ENCODE measurements at places on chromosomes 1 and 21.

DNA sequence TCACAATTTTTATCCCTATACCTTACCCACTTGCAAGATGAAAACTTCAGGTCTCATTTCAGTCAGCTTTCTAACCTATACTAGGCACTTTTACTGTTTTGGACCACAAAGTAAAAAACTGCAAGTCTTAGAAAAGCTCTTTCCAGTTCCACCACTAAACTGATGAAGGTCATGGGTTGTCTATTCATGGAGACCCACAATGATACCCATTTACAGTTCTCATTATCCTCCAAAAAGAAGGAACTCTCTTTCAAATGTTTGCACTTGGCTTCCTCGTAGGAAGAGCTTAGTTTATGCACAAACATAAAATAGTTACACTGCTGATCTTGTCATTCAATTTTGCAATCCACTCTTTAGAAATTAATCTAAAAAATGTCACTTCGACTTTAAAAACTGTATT lies 9.3 kb downstream of the ZNF281 start:
- no peak for DNase-seq

- DNase-seq, result no peak
Observed at GRCh38 chr1:119742202-119742601, 26.5 kb downstream of the HMGCS2 start.

DNA sequence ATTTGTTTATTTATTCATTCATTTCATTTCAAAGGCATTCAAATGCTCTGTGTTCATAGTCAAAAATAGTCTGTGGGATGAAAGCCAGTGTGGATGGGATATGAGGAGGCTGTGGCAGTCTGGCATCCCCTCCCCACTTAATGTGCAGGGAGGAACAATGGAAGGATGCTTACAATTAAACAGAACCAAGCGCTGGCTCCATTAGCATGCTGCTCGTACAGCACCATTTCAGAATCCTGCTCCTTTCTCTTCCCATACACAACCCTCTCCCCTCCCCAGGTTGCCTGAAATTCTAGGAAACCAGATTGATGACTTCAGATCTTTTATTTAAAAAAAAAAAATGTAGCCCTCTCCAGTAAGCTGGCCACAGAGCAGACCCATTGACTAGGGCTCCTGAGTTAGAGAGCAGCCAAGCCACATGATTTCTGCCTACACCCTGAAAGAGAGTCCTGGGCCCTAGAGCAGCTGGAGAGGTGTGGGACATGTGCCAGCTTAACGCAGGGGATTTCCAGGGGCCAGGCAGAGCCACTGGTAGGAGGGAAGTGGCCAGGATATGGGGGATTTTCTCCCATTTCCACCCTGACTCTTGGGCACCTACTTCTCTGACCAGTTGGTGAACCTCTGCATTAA lies 205.2 kb downstream of the ASTN1 start:
- DNase-seq, result no peak

DNA sequence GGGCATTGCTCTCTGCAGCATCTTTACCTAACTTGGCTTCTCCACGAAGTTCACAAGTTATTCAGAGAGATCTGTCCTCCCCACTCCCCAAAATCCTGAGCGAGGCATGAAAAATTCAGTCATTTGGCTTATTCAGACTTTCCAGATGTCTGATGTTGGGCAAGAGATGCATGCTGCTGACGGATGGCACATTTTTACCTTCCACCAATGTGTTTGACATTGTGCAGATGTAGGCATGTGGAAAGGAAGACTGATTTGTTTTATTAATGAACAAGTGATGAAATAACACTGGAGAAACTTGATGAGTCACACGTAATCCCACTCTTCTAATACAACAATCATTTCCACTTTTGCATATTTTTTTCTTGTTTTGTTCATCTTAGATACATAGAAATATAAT lies 86.7 kb downstream of the C1orf94 start:
- DNase-seq, result peak; percentile 6

DNA sequence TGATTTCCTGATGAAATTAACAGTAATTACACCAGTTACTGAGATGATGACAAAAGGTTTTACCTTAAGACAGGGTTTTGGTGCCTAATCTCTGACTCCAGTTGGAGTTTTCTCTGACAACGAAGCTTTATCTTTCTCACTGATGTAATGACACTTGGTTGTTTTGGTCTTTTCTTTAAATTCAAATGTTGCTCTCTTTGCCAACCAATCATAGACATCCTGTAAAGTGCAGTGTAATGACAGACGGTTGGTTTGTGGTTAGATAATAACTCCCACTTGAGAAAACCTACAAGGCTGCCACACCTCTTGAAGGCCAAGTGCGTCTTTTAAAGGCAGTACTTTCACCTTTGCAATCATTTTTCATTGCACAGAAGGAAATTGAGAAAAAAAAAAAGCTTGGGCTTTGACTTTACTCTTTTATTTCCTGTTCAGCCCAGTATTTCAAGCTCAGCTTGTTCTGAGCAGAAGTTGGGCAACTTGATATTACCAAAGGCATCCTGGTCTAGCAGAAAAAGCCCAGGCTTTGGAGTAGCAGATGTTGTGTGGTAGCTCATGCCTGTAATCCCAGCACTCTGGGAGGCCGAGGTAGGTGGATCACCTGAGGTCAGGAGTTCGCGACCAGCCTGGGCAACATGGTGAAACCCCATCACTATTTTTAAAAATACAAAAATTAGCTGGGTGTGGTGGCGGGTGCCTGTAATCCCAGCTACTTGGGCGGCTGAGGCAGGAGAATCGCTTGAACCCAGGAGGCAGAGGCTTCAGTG lies 14.9 kb downstream of the PDIK1L start:
- DNase-seq, result peak; percentile 31

GRCh38 chr1:168148916-168149315 lies 12.2 kb upstream of the GPR161 start:
- peak; percentile 74 for DNase-seq

- DNase-seq, result no peak
Observed at GRCh38 chr1:200959411-200959921, 64.0 kb downstream of the KIF21B start.

DNA sequence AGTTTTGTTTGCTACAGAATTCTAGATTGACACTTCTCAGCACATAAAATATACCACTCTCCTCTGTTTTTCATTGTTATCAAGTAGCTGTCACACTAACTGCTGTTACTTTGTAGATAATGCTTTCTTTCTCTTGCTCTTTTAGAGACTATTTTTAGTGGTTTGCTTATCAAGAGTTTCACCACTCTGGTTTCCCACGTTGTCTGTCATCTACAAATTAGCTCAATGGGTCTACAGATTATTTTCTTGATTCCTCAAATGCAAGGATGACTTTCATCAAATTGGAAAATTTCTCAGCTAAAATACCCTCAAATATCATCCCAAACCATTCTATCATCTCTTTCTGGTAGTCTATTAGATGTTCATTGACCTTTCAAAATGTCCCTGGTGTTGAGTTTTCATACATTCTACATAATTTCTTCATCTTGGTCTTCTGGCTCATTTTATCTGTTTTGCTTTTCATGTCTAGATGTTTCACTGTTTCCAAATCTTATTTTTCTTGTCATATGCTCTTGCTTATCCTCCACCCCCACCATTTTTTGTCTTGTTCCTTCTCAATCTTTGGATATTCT lies 122.5 kb downstream of the TRIM33 start:
- no peak for DNase-seq

GRCh38 chr1:30977105-30977504 lies 68.5 kb upstream of the SDC3 start:
- no peak for DNase-seq

DNA sequence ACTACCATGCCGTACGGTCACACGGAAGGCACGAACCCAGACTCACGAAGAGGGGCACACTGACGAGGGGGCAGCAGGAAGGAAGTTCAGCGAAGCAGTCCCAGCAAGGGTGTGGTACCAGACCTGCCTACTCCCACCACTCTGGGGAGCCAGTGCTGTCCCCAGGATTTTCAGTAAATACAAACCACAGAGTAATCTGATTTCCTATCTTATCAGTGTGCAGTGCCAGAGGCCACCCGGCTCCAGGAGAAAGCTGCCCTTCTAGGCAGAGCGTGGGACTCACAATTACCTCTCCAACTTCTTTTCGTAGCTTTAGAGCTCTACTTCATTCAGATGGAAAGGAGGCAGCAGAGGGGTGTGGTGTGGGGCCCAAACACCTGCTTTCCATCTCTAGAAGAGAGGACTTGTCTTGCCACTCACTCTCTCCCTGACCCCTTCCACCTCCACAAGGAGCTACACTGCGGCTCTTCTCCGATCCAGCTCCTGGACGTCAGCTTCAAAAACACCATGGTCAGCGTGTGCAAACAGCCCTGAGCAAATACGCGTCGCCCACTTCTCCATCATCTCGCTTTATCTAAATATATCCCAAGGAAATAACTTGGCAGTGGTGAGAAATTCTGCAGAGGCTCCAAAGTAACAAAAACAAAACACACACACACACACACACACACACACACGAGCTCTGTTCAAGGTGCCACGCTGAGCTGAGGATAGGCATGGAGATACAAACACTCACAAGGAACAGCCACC lies 98.5 kb downstream of the MRPL37 start:
- DNase-seq, result no peak

DNA sequence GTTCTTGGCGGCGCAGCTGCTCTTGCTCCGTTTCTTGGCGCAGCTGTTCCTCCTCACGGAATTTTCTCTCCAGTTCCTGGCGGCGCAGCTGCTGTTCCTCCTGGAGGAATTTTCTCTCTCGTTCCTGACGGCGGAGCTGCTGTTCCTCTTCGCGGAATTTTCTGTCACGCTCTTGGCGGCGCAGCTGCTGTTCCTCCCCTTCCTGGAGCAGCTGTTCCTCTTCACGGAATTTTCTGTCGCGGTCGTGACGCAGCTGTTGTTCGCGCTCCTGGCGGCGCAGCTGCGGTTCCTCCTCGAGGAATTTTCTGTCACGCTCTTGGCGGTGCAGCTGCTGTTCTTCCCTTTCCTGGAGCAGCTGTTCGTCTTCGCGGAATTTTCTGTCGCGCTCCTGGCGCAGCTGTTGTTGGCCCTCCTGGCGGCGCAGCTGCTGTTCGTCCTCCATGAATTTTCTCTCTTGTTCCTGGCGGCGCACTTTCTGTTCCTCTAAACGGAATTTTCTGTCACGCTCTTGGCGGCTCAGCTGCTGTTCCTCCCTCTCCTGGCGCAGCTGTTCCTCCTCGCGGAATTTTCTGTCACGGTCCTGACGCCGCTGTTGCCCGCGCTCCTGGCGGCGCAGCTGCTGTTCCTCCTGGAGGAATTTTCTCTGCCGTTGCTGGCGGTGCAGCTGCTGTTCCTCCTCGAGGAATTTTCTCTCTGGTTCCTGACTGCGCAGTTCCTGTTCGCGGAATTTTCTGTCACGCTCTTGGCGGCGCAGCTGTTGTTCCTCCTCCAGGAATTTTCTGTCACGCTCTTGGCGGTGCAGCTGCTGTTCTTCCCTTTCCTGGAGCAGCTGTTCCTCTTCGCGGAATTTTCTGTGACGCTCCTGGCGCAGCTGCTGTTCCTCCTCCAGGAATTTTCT lies 7.0 kb downstream of the TCHH start:
- DNase-seq, result peak; percentile 1

DNA sequence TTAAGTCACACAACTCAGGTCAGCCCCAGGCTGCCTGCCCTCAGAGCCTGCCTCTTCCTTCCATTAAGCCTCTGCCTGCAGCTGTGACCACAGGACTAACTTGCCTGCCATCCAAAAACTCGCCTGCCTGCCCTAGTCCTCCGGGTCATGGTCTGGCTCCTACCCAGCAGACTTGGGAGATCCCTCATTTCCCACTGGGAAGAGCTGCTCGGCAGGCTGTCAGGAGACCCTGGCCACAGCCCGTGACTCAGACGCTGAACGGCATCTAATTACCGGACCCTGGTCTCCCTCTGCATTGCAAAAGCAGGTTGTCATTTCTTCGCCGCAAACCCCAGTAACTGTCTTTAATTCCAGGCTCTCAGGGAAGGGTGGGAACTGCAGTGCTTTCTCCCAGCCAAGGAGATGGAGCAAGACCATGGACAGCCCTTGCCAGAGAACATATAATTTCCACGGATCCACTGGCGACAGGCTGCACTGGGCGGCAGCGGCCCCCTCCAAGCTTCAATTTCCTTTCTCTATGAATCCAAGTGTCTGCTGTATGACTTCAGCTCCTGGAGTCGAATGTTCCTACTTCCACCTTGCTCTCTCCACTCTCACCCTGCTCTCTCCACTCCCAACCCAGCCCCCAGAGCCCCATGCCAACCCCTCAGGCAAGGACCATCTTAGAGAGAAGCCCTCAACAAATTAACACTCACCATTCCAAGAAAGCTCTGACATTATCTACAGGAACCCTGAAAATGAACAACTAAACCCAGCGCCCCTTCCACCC lies 20.4 kb downstream of the OLFML2B start:
- DNase-seq, result peak; percentile 14

GRCh38 chr1:18527921-18528320 lies 47.2 kb downstream of the KLHDC7A start:
- DNase-seq, result no peak

- peak; percentile 20 for DNase-seq
Observed at GRCh38 chr1:29145739-29146437, 22.2 kb upstream of the TMEM200B start.

GRCh38 chr21:46138383-46138970 lies 16.9 kb downstream of the FTCD start:
- no peak for DNase-seq

GRCh38 chr1:245663841-245664240 lies 509.1 kb downstream of the KIF26B start:
- DNase-seq, result no peak

DNA sequence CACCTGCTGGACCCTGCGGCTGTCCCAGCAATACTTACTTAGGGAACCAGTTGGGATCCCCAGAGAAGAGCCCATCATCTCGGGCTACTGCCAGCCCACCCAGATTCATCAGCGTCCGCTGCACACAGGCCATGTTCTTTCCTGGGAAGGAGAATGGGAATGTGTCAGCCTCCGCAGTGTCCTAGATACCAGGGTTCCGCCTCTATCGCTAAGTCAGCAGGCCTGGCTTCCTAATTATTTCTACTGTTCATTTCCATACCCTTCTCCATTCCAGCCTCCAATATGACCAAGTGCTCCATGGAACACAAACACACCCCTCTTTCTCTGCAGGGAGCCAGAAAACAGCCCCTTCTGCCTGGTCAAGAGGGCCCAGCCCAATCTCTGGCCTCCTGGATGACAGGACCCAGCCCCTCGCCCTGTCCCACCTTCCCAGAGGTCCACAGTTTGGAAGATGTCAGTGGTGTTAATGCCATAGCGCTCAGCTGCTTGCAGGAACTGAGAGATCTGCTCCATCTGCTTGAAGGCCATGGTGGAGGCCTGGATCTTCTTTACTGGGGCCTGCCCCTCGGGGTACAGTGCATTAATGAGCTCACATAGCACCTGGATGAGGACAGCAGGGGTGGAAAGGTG lies 6.0 kb downstream of the TAGLN2 start:
- DNase-seq, result no peak

DNA sequence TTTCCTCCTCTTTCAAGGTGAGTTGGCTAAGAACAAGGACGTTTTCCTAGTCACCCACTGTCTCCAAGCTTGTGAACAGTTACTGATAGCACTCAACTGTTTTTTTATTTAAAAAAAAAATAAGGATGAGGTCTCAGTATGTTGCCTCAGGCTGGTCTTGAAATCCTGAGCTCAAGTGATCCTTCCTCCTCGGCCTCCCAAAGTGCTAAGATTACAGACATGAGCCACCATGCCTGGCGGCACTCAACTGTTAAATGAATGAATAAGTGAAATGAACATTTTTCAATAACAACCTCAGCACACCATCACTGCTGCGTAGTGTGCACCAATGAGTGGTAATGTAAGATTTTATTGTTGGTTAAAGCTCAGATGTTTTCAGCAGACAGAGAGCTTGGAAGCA lies 214.1 kb upstream of the NRIP1 start:
- no peak for DNase-seq

Data from umbilical cord (tissue), 2 donors.